T-helper 2 cell treated with Interferon-gamma antibody and Interleukin-4, amounts not matched to agents 5 μg/mL and 100 μg/mL, for 36 hours (primary cell): ENCODE measurements at places on chromosomes 11 and 22.
A peak's percentile ranks its signal among the peaks of the same experiment; 100 is the strongest.

DNA sequence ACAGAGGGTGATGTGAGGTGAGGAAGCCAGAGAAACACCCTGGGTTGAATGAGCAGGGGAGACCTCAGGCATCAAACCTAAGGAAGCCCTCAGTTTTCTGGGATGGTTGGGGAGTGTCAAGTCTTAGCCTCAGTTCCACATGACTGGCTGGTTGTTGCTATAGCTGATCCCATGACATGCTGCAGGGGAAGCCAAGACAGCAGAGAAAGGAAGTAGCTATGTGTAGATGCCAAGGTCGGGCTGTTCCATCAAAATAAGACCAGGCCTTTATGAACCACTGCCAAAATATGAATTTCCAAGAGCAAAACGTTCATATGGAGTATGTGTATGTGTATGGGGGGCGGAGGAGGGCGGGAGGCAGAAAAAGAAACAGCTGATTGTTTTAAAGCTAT is 11.6 kb downstream of the CD59 start:
- no peak overlapping the region for H3K4me3 ChIP-seq
- no peak overlapping the region for H3K27ac ChIP-seq
- H3K4me1 ChIP-seq, result peaks cover 48% of the 10 kb centered on the region
- H3K36me3 ChIP-seq, result peaks cover 31% of the 10 kb centered on the region

DNA sequence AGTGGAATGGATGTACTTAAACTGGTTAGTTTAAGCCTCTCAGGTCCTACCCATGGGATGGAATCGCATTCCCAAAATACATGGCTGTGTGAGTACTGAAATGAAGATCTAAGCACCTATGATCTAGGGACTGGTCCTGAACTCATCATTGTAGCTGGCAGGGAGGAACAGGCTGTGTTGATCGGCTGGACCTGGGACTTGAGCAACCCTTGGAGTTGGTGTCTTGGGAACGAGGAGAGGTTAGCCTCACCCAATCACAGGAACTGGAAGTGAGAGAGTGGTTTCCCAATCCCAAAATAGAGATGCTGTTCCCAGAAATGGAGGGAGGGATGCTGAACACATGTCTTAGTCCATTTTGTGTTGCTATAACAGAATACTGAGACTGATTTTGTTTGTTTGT is 16.4 kb upstream of the ASCC2 start:
- H3K4me3 ChIP-seq, result no peak overlapping the region
- H3K4me1 ChIP-seq, result no peaks in the 10 kb centered on the region
- no peaks in the 10 kb centered on the region for H3K27me3 ChIP-seq
- no peaks in the 10 kb centered on the region for H3K36me3 ChIP-seq

DNA sequence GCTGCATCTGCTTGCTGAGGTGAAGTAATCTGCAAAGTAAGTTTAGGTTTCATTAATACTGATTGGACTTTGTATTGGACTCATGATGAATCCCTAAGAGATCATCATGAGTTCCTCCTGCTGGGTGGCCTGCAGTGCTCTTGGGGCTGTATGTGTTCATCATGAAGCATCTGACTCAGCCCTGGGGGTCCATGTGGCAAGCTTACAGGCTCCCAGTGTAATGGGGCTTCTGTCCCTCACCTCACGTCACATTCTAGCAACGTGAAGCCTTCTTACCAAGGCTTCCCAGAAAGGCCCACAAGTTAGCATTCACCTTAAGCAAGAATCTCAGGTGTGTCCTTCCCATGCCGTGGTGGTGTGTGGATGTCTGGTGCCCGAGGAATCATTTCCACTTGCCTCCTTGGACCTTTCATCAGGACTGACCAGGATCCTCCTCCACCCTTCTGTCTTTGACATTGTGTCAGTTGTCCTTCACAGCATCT is 23.7 kb downstream of the CRKL start:
- no peak overlapping the region for H3K27ac ChIP-seq
- DNase-seq, result no peak
- peaks cover 35% of the 10 kb centered on the region for H3K36me3 ChIP-seq
- no peak overlapping the region for H3K4me3 ChIP-seq

DNA sequence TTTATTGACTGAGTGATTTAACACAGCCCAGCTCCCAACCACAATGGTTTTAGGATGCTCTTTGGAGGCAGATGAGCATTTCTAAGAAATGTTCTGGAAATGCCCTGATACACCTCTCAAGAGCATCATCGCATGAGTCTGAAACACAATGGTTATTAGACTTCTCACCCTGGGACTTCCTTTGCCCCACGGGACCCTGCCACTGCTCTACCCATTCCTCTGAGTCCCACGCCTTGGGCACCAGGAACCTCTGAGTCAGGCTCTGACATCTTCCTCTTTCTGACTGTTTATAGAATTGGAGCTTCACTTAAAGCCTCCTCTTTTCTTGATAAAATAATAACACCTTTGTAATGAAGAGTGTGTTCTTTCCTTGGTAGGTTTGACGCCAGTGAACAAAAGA is 85.6 kb upstream of the PARVA start:
- no peaks in the 10 kb centered on the region for H3K36me3 ChIP-seq
- peaks cover 16% of the 10 kb centered on the region for H3K4me1 ChIP-seq
- DNase-seq, result peak; percentile 3
- no peak overlapping the region for H3K27ac ChIP-seq
- no peaks in the 10 kb centered on the region for H3K27me3 ChIP-seq

DNA sequence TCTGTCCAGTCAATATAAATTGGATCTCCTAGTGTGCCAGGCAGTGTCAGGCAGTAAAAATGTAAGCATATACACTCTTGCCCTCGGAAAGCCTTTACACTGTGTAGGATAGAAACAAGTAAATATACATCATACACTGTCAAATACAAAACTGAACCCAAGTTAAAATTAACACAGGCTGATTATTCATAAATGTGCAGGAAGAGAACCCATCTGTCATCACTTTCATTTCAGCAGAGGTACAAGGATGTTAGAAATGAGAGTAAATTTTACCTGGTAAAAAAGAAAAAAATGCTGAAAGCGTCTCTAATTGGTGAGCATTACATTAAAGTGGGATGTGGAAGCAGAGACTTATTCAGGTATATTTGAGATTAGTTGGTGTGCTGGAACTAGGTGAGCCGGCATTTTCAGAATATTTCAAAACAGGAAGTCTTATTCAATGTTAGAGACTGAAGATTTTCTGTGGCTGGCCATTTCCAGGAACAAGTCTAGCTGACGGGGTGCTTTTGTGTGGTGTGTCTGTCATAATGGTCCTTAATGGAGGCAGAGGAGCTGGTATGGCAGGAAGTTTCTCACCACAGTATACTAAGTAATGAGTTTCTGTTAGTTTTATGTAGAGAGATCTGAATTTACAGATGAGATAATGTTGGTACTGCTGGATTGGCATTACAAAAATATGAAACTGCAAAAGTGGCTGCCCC is 192.6 kb downstream of the CASP12 start:
- H3K4me3 ChIP-seq, result peak overlapping the region; percentile 82
- peak overlapping the region; percentile 97 for H3K27ac ChIP-seq
- H3K4me1 ChIP-seq, result peaks cover 55% of the 10 kb centered on the region
- H3K36me3 ChIP-seq, result peaks cover 26% of the 10 kb centered on the region
- DNase-seq, result peak; percentile 83

DNA sequence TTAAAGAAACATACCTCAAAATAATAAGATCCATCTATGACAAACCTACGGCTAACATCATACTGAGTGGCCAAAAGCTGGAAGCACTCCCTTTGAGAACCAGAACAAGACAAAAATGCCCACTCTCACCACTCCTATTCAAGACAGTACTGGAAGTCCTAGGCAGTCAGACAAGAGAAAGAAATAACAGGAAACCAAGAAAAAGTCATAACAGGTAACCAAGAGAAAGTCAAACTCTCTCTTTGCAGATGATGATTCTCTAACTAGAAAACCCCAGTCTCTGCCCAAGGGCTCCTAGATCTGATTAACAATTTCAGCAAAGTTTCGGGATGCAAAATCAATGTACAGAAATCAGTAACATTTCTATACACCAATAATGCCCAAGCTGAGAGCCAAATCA is 35.6 kb downstream of the TMEM123 start:
- H3K36me3 ChIP-seq, result peaks cover 65% of the 10 kb centered on the region
- DNase-seq, result no peak
- peak overlapping the region; percentile 35 for H3K4me3 ChIP-seq

DNA sequence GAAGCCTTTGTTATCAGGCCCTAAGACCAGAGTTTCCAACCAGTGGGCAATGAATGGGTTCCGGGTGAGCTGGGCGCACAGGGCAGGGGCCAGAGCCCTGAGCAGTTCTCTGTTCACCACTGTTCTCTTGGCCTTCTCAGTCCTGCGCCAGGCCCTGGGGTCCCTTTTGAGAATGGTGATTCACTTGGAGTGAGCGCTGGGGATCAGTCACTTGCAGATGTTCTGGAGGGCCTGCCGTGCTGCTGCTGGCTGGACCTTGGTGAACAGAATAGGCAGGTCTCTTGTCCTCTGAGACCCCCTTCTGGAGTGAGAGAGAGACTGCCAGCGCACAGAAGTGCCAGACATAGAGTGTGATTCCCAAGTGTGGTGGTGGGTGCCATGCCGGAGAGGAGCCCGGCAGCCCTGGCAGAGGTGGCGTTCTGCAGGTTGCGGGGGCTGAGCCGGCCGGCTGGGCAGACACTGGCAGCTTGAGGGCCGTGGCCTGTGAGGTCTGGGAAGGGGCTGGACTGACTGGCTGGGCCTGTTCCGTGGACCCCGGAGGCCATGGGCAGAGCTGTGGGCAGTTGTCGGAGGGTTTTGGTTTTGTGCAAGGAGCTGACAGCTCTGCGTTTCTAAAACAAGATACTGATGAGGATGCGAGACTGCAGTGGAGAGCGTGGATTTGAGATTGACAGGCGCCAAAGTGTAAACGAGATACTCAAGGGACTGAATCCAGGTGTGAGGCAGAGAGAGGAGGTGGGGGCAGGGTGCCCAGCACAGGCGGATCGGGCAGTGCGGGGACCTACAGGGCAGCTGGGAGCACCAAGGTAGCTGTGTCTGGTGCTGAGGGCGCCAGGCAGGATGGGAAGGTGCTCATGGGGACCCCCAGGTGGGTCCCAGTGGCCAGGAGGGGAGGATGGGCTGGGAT is 12.3 kb downstream of the TPCN2 start:
- no peaks in the 10 kb centered on the region for H3K4me1 ChIP-seq
- H3K27me3 ChIP-seq, result no peaks in the 10 kb centered on the region
- no peak overlapping the region for H3K27ac ChIP-seq

- H3K27me3 ChIP-seq, result no peaks in the 10 kb centered on the region
- DNase-seq, result no peak
- no peaks in the 10 kb centered on the region for H3K4me1 ChIP-seq
- no peak overlapping the region for H3K4me3 ChIP-seq
- no peak overlapping the region for H3K27ac ChIP-seq
- H3K36me3 ChIP-seq, result peaks cover 3% of the 10 kb centered on the region
Observed at GRCh38 chr11:9825895-9826294, 162.0 kb downstream of the SWAP70 start.

- no peak for DNase-seq
- H3K36me3 ChIP-seq, result no peaks in the 10 kb centered on the region
- H3K4me3 ChIP-seq, result no peak overlapping the region
- no peak overlapping the region for H3K27ac ChIP-seq
- H3K27me3 ChIP-seq, result peaks cover 25% of the 10 kb centered on the region
- H3K4me1 ChIP-seq, result no peaks in the 10 kb centered on the region
Observed at GRCh38 chr22:42726811-42727210, 6.1 kb upstream of the A4GALT start.

DNA sequence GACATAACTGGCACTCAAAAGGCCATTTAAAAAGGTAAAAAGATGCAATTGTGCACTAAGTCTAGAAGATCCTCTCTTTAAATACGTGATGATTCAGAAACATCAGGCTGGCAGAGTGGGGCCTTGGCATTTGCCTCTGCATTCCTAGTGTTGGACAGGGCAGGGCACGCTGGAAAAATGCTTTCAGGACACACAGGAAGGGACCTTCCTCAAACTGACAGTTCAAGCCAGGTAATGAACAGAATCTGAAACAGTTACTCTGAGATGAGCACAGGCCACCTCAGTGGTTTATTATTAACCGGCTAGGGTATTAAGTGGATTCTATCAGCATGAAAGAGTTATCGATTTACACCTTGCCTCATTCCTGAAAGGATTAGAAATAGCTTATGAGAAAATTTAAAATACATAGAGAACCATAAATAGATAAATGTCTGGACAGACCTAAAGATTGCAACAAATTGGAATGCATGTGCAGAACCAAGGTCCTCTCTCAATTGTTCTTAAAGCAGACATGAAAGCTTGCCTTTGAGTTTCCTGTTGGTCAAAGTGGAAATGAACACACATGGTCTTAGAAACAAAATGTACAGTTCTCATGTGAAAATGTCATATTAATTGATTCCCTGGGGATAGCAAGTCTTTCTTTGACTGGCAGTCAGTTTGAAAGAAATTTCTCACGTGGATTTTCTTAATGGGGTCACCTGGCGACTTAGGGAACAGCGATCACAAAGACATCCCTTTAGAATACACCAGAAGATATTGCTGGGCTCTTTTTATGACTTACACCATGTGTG is 21.5 kb upstream of the CSNK2A3 start:
- H3K4me3 ChIP-seq, result no peak overlapping the region
- no peaks in the 10 kb centered on the region for H3K4me1 ChIP-seq
- H3K36me3 ChIP-seq, result no peaks in the 10 kb centered on the region
- H3K27me3 ChIP-seq, result no peaks in the 10 kb centered on the region

GRCh38 chr11:129969920-129970319 is 32.7 kb downstream of the PRDM10 start:
- DNase-seq, result no peak
- H3K4me1 ChIP-seq, result peaks cover 6% of the 10 kb centered on the region
- no peak overlapping the region for H3K27ac ChIP-seq
- H3K27me3 ChIP-seq, result no peaks in the 10 kb centered on the region
- no peak overlapping the region for H3K4me3 ChIP-seq
- H3K36me3 ChIP-seq, result no peaks in the 10 kb centered on the region

- peaks cover 52% of the 10 kb centered on the region for H3K27me3 ChIP-seq
- H3K4me1 ChIP-seq, result no peaks in the 10 kb centered on the region
- no peak for DNase-seq
Observed at GRCh38 chr11:17722000-17722643, 2.8 kb downstream of the MYOD1 start.

DNA sequence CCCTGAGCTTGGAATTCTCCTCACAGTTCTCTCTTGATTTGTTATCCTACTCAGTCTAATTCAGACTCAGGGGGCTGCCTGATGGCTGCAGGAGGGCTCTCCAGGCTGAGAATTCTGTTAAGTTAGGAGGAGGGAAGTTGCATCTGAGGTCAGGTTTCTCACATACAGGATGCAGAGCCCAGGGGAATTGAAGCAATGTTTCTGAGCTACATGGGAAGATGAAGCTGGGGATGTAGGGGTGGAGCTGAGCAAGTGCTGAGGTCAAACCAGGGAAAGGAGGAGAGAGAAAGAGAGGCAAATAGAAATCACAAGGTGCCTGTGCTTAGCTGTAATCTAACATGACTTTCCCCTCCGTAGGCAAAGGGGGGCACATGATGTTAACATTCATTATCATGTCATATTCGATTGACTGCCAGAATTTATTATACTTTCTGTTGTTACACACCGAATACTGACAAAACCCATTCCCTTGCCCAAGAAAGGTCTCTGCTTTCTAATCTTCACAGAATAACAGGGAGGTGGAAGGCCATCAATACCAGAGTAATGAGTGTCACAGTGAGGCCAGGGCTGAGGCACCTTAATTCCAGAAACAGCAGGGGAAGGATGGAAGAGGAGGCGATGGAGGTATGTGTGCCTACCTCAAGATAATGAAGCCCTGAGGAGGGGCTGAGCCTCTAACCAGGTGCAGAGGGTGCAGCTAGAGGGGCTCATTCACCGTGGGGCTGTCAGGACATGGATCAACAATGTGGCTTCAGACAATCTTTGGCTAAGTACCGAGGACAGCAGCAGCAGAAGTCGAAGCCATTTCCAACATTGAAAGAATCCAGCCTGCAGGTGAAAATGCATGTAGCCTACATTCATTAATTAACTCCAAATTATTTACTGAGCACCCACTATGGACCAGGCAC is 205.4 kb upstream of the SNX19 start:
- H3K27ac ChIP-seq, result no peak overlapping the region
- no peaks in the 10 kb centered on the region for H3K4me1 ChIP-seq
- no peaks in the 10 kb centered on the region for H3K27me3 ChIP-seq
- H3K4me3 ChIP-seq, result no peak overlapping the region
- DNase-seq, result no peak
- H3K36me3 ChIP-seq, result no peaks in the 10 kb centered on the region
